ENCODE measurements at places on chromosomes 13 and 19. TPM values are rescaled to one million over a fixed set of nuclear protein-coding genes. Genes with fewer than 3 reads are reported as not detected.

- DNase-seq, result no peak
These were observed 62.0 kb downstream of the TEX29 start for GRCh38 chr13:111382411-111382810.

MCF2L gene
- 13.7 TPM for total RNA-seq

TLE6 gene
- total RNA-seq, result not detected

- no peak for DNase-seq
These were observed 1.0 kb upstream of the CTXN1 start for GRCh38 chr19:7926727-7927604.

CHST8 gene
- not detected for total RNA-seq

GRCh38 chr13:34883396-34883795, 58.7 kb upstream of the NBEA start:
- no peak for DNase-seq

ATP8B3 gene
- 2.9 TPM for total RNA-seq

ZNF382 gene
- 4.7 TPM for total RNA-seq

- DNase-seq, result peak; percentile 5
These were observed 15.0 kb downstream of the TMTC4 start for GRCh38 chr13:100659578-100659977.

- no peak for DNase-seq
These were observed 1020.5 kb upstream of the SLC10A2 start for GRCh38 chr13:104086759-104087158.

DNA sequence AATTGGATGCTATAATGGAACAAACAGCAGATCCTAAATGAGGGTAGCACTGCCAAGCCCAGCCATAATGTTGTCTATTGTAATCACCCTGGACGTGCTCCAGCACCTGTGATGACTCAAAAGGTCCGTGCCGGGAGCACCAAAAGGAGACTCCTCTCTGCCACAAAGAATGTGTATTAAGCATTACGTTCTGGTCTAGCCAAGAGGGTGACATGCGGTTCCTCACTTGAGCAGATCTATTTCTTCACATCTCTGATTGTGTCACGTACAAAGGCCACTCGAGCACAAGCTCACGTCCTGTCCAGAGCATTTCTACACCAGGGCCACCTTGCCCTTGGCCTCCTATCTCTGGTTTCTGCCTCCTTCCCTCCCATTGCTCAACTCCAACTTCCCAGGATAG, 219.9 kb upstream of the IRS2 start:
- no peak for DNase-seq

GRCh38 chr19:40627486-40628279, 26.5 kb downstream of the LTBP4 start:
- DNase-seq, result no peak

DNA sequence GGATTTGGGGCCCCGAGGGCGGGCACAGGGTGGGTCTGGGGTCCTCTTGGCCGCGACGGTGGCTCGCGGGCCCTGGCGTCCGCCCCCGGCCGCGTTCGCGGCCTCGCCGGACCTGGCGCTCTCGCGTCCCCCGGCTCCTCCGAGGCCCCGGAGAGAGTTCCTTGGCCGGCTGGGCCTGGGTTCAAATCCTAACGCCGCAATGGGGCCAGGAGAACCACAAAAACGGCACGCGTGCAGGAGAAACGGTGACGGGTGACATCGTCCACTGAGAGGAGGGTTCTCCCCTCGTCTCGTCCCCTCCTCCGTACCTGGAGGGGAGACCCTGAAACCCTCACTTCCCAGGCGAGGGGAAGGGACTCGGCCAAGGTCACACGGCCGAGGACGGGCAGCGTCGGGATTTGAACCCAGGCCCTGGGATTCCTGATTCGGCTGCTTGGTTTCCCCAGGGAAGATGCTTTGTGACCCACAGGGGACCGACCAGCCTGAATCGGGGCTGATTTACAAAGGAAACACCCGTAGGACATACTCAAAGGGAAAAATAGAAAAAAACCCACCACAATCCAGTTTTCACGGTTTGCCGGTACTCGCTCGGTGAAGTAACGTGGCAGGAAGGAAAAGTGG, 624 bp downstream of the SAFB start:
- DNase-seq, result peak; percentile 15

DNA sequence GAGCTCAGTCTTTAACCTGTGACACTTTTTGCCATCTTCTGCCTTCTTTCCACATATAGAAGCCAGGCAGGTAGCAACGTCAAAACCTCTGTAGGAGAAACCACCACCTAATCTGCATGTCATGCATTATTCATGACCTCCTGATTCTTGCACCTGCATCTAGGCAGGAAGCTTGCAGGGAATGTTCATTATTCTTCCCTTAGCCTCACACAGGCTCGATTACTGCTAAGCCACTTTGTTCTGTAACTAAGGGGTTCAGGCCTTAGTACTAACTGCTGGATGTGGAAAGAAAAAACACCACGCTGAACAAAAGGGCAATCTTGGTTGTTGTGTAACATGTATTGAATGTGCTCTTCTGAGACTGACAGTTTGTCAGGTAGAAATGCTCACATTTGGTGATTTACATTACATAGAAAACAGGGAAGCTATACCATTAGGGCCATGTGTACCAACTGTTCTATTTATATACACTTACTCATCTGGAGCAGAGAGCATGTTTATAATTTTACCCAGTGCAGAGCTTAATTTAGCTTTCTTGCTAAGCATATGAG, 366.9 kb downstream of the KLF12 start:
- DNase-seq, result no peak

TMEM272 gene
- 1.7 TPM for total RNA-seq

- DNase-seq, result no peak
These were observed 166.3 kb downstream of the STK24 start for GRCh38 chr13:98410612-98411011.

COX7A1 gene
- not detected for total RNA-seq

- DNase-seq, result no peak
These were observed 7.8 kb upstream of the OPA3 start for GRCh38 chr19:45592366-45592765.

DNA sequence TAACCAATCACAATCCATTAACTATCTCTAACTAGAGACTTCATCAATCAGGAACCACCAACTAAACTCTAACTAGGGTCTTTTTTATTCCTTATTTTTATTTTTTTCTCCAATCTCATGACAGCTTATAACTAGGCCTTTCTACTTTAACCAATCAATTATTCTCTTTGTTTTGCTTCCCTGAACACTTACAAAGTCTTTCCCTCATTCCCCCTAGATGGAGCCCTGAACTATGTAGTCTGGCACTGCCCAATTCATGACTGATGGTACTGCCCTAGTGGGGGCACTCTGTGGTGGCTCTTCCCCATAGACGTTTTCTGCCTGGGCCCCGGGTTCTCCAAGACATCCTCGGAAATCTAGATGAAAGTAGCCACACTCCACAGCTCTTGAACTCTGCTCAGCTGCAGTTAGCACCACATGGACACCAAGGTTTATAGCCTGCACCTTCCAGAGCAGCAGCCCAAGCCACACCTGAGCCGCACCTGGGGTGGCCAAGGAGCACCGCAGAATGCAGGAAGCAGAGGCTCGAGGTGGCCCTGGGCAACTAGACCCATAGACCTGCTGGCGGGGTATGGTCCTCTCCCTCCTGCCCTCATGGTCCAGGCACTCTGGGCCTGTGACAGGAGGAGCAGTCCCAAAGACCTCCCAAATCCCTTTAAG, 6.6 kb downstream of the ATP7B start:
- no peak for DNase-seq

- no peak for DNase-seq
These were observed 10.3 kb upstream of the CACNG7 start for GRCh38 chr19:53898636-53899341.

DNA sequence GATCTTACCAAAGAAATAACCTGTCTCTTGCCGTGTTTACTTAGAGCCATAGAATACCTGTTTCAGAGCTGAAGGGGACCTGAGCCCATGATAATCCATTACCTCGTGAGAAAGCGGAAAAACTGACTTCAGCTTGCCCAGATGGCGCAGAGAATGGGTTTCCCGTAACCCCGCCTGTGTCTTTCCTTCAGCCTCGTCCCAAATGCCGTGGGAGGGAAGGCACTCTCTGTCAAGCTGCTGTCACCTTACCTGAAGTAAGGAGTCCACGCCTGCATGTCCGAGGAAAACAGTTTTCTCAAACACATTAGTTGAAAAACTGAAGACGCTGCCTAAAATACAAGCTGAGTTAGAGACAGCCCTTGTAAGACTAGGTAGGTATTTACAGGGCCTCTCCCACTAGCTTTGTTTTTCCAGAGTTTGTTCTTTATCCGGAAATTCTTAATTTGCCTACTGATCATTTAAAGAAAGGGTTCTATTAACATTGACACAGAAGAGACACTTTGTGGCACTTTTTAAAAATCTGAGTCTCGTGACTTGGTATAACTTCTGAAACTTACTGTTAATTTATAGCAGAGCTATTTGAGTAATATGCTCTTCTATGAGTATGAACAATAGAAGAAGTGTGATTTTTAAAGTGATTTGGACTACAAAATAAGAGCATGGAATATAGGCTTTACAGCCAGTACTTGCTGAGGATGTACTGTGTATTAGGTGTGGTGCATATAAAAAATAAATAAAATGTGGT, 1.3 kb upstream of the INTS6 start:
- DNase-seq, result no peak

DNA sequence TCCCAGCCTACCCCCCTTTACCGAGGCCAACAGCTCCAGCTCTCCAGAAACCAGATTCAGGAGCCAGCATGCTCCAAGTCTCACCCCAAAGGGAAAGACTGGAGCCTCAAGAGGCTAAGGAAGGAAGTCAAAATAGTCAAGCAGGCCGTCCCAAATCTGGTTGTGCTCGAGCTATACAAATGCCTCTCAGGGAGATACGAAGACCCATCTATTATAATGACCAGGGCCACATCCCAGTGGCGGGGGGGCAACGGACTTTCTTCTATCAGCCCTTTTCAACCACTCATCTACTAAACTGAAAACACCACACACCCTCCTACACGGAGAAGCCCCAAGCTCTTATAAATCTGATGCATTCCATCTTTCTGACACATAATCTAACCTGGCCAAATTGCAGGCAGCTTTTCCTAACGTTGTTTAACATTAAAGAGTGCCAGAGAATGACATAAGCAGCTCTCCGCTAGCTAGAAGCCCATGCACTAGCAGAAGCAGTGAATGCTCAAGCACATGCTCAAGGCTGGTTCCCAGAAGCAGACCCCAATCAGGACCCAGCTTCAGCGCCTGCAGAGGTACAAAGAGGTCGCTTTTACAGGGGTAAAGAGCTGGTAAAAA, 104.6 kb upstream of the ZNF98 start:
- no peak for DNase-seq

- no peak for DNase-seq
These were observed 22.7 kb upstream of the NAXD start for GRCh38 chr13:110592665-110593064.

DNA sequence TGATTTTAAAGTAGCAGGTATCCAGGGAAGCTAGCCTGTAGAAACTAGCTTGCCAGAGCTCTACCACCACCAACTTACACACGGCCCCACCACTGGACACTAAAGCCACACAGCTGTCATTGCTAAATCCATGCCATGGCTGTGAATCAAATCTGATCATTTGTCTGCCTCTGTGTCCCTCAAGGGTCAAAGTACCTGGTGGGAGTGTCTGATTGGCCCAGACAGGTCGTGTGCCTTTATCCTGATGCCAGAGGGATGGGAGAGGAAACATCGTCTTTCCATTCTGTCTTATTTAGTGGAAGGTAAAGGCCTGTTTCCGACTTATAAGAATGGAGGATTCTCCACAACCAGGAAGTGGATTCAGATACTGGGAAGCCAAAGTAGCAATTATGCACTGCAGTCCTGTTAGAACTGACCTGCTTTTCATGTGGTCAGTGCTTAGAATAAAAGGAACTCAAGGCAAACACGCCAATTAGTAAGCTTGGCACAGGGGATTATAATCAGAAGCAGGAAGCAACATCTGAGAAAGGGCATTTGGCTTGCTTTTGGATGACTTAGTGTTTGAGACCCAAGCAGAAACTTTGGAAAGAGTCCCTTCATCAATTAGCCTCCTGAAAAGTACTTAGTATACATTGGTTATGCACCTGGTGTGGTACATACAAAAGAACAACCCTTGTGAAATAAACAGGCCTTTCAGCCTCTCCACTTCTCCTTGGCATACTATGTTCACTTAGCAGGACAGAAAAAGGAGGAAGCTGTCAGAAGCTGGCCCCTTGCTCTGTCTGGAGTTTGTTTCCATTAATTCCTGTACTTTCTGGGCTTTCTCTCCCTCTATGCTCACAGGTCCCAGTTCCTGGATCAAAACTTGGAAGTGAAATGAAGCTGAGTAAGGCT, 192.4 kb downstream of the NUFIP1 start:
- DNase-seq, result no peak

ZNF563 gene
- total RNA-seq, result 2.5 TPM

CALR3 gene
- not detected for total RNA-seq

DNA sequence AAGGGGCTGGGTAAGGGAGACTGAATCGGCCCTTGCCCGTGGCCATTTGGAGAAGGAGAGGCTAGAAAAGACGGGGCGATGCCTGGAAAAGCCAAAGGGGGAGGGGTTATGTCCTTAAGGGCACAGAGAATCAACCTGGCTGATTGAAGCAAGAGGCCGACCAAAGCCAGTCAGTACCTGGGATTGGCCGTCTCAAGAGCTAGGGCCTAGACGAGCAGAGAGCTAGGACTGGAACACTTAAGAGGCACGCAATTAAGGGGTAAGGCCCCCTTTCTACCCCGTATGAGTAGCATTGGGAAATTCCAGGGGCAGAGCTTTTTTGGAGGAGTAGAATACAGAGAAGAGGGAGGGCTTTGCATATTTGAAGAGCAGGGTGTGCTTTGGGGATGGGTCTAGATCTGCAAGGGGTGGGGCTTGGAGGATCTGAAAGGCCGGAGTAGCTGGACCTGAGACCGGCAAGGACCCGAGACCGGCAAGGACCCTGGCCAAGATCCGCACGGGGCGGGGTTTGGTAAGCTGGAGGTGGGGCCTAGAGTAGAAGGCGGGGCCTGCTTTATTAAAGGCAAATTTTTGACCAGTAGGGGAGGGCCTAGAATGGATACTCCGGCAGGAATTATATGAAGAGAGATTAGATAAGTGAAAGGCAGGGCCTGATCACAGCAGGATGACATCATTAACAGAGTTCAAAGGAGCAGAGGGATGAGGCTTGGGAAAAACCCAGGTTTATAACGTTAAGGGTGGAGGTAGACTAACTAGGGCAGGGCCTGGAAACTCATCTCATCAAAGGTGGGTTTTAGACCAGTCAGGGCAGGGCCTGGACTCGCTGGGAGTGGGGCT, 10.7 kb upstream of the CACNG6 start:
- DNase-seq, result no peak

- DNase-seq, result no peak
These were observed 136.7 kb downstream of the ATP11A start for GRCh38 chr13:112826565-112826964.

- DNase-seq, result no peak
These were observed 135.8 kb upstream of the KLF12 start for GRCh38 chr13:74270018-74270417.

GRCh38 chr13:24075137-24075975, 85.2 kb upstream of the SPATA13 start:
- DNase-seq, result no peak

KLF5 gene
- total RNA-seq, result 3.4 TPM
